MM.1S (cell line): ENCODE measurements at places on chromosomes 7 and 10.

GRCh38 chr10:28800144-28800543 is 122.8 kb downstream of the BAMBI start:
- DNase-seq = no peak

DNA sequence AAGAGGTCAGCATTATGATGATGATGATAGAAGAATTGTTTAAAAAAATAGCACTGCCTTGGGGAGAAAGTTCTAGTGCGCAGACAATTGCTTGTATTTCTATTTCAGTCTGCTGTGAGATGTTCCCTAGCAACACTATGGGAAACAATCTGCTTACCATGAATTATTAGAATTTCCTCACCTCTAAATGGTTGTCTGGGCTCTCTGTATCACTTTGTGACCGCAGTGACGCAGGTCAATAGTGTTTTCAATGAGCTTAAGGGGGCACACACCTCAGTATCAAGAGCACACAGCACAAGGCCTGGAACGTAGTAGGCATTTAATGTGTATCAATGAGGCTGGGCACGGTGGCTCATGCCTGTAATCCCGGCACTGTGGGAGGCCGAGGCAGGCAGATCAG is 98.9 kb upstream of the TARP start:
- DNase-seq = no peak

DNA sequence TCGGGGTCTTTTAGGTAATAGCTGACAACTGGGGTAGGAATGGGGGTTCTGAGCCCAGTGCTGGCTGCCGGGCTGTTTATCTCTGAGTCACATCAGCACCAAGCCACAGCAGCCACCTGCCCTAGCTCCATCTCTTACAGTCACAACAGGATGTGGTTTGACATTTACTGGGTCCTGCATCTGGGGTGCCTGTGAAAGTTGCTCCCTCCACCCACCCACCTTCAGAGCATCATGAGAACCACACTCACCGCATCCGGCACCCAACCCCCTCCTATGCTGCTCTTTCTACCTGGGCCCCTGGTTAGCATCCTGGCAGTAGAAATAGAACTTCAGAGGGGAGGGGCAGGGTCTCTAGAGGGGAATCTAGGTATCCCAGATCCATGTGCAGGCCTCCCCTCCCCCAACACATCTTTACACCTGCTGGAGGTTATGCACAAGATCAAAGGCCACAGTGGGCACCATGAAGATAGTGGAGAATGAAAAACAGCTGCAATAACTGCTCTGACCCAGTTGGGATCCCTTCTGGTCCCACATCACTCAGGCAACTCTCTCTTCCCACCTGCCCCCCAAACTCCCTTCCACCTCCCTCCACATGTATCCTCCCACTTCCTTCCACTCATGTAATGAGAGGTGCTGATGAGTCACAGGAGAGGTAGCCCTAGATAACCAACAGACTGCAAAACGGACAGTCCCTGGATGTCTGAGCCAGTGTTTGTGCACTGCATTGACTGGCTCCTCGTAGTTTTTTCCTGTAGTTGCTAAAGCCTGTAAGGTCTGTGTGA is 38.2 kb downstream of the PRSS2 start:
- peak; percentile 100 for DNase-seq

DNA sequence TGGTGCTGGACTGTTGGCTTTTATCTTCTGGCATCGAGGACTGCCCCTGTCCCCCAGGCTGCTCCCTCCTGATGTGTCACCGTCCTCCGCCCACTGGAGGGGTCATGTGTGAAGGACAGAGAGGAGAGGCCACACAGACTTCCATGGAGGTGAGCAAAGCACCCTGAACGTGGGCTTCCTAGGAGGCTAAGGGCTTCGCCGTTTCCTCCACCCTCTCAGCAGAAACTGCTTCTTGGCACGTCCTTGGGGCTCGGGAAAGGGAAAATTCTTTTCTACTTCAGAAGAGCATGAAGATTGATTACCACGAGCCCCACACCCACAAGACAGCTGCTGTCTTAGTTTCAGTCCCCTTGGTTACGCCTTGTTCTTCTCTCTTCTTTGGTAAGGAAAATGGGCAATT is 218.2 kb downstream of the CCDC3 start:
- no peak for DNase-seq

DNA sequence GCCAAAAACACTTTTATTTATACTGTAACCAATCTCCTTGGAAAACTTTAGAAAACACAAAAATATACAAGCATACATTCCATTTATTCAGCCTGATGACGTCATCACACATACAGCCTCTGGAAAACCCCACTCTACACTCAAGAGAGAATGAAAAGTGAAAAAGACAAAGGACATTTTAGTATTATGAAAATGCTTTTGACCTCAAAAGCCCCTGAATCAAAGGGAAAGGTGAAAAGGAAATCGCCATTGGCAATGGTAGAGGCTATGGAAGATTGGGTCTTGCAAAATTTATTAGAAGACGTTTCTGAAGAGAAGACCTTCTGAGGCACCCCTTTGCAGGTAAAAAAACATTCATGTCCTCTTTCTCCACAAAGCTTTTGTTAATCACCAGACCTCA is 82.9 kb upstream of the STRIP2 start:
- DNase-seq = peak; percentile 25

DNA sequence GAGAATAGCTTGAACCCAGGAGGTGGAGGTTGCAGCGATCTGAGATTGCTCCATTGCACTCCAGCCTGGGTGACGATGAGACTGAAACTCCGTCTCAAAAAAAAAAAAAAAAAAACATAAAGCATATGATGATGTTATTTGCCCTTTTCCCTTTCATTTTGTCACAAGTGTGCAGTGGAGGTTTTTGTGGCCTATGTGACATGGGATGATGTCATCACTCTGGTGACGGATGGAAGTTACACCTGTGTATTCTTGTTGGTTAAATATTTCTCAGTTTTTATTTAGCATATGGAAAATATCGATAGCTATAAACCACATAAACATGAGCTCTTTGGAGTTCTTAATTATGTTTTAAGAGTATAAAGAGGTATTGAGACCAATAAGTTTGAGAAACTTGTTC is 71.8 kb upstream of the EMX2 start:
- DNase-seq = no peak

GRCh38 chr10:132487241-132488135 is 50.1 kb upstream of the INPP5A start:
- no peak for DNase-seq

DNA sequence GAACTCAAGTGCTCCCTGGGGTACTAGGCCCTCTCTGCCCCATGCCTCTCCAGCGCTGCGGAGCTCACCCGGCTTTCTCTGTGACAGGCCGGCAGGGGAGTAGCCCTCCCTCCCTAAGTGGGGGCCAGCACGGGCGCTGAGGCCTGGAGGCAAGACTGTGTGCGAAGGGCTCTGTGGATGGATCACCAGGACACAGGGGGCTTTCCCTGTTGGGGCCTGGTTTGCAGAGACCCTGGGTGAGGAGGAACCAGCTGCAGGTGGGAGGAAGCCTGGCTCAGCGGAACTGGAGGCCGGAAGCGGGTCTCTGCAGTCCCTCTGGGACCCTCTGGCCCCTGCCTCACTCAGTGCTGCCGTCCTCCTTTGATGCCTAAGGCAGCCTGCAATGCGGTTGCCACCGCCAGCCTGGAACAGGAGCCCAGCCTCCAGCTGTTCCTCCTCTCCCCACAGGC is 106.0 kb downstream of the CYTH3 start:
- no peak for DNase-seq

GRCh38 chr10:64463406-64463805 is 942.2 kb downstream of the REEP3 start:
- DNase-seq = no peak

GRCh38 chr10:124961248-124961570 is 19.3 kb downstream of the ZRANB1 start:
- DNase-seq = no peak

DNA sequence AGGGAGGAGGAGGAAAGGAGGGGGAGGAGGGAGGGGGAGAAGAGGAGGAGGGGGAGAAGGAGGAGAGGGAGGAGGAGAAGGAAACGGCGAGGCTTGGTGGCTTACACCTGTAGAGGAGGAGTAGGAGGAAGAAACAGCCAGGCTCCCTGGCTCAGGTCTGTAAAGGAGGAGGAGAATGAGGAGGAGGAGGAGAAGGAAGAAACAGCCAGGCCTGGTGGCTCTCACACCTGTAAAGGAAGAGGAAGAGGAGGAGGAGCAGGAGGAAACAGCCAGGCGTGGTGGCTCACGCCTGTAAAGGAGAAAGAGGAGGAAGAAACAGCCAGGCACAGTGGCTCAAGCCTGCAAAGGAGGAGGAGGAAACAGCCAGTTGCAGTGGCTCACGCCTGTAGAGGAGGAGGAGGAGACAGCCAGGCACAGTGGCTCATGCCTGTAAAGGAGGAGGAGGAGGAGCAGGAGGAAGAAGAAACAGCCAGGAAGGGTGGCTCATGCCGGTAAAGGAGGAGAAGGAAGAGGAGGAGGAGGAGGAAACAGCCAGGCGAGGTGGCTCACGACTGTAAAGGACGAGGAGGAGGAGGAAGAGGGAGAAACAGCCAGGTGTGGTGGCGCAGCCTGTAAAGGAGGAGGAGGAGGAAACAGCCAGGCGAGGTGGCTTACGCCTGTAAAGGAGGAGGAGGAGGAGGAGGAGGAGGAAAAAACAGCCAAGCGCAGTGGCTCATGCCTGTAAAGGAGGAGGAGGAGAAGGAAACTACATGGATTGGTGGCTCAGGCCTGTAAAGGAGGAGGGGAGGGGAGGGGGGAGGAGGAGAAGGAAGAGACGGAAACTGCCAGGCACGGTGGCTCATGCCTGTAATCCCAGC is 14.9 kb upstream of the CRCP start:
- peak; percentile 31 for DNase-seq

- DNase-seq = no peak
These were observed 419.0 kb upstream of the GALNT17 start for GRCh38 chr7:70712942-70713341.

DNA sequence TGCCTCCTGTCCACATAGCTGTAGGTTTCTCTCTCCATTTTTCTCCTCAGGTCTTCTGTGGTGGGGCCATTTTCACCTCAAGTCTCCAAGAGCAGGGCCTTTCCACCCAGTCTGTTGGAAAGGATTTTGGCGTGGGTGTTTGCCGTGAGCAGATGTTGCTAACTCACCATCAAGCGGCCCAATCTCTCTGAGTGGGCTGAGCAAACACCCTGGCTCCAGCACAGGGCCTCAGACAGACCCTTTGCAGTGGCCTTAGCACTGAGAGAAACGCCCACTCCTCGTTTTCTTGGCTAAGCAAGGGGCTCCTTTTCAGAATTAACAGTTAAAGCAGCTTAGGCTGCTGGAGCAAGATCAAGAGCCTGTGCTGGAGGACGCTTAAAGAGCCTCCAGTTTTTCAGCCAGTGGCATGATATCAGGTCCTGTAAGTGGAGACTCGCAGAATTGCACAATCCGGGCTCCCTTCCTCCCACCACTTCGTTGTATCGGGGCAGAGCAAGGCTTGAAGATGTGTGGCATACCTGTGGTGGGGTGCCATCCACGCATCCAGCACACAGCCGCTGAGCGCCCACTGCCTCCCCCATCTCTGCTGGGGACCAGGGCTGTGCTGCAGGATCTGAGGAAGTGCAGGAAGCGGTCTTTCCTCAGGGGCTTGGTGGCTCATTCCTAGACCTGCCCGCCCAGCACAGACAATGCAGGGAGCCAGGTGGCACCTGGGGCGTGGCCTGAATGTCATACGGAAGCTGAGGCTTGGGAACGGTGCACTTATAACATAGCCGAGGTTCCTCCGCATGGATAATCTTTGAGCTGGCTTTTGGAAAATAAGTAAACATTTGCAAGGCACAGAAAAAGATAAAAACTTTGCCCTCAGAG is 142.7 kb downstream of the ADARB2 start:
- no peak for DNase-seq

GRCh38 chr7:143401265-143401664 is 7.4 kb downstream of the EPHA1 start:
- no peak for DNase-seq

GRCh38 chr10:72409167-72409566 is 54.4 kb upstream of the DNAJB12 start:
- no peak for DNase-seq

GRCh38 chr7:10568891-10569290 is 404.8 kb upstream of the PHF14 start:
- DNase-seq = no peak

GRCh38 chr10:7610651-7611389 is 55.9 kb downstream of the ITIH5 start:
- DNase-seq = no peak

- no peak for DNase-seq
These were observed 13.1 kb downstream of the UNC5B start for GRCh38 chr10:71225291-71226058.

- no peak for DNase-seq
These were observed 29.7 kb upstream of the GPAM start for GRCh38 chr10:112213098-112213823.

DNA sequence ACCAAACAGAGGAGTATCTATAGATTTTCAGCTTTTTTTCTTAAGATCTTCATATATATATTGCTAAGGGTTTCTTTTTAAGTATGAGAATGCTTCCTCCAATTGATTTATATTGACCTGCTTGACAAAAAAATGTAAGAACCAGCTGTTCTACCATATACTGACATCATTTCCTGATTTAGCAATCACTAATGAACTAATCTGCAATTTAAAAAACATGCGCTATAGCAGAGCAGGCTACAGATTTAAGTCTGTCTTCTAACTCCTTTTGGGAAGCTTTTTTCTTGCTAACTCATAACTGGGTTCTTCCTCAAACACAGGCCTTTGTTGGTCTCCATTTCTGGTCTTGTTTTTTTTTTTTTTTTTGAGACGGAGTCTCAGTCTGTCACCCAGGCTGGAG is 33.2 kb downstream of the ABCC2 start:
- DNase-seq = no peak

GRCh38 chr7:25726170-25726780 is 425.7 kb upstream of the NFE2L3 start:
- DNase-seq = peak; percentile 14

GRCh38 chr7:39375874-39376190 is 190.4 kb upstream of the YAE1 start:
- DNase-seq = no peak

GRCh38 chr10:6140141-6140841 is 51.5 kb downstream of the RBM17 start:
- DNase-seq = no peak

GRCh38 chr10:49177391-49178355 is 10.5 kb downstream of the TMEM273 start:
- no peak for DNase-seq

DNA sequence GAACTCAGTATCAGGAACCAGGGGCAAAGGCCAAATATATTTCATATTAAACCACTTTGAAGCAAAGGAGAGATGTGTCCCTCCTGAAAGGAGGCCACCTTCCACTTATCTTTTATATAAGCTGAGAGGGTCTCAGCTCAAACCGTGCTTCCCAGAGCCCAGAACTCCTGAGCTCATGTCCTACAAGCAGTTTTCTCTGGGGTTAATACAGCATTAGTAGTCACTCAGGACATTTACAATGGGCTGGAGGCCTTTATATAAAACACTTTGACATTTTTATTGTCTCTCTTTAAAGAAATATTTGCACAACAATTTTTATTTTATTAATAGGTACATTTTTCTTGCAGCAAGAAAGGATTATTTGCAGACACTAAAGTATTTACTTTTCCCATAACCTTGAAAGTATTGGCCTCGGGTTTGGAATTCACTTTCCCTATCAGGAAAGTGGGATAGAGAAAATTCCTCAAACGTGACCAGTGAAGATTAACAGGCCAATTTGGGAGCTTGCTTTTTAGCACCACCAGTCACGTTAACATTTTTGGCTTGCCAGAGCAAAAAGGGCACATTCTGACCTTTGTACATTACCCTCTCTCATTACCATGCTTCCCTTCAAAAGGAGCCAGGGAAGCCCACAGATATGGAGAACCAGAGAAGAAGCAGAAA is 464.9 kb upstream of the NRP1 start:
- no peak for DNase-seq

- DNase-seq = no peak
These were observed 87.5 kb downstream of the AKR1D1 start for GRCh38 chr7:138163800-138164199.
